Nucleus accumbens (tissue), 56 donors: ENCODE measurements at places on chromosomes 2 and 18.

- no peak for DNase-seq
These were observed 620.7 kb upstream of the ZEB2 start for GRCh38 chr2:145140658-145141057.

- DNase-seq = no peak
These were observed 138.9 kb upstream of the NRP2 start for GRCh38 chr2:205543262-205543843.

DNA sequence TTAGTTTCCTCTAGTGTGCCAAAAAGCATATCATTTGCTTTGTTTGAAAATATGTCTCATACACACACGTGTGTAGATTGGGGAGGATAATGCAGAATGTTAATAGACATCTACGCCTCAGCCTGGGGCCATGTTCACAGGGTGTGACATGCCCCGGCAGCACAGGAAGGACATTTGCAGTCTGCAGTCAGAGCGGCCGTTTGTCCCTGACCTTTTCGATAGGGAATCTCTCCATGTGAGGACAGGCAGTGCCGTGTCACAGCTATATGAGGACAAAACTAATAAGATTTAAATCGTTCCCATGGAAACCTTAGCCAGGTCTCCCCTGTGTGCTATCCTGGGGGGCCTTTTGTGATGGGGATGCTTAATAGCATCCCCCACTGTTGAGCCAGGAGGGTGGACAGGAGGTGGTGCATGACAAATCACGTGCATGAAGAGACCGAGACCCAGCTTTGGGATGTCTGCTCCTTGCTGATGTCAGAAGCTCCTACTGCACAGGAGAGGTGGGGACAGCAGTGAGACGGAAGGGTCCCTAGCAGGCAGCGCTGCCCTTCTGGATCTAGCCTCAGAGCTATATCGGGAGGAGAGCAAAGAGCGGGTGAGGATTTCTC, 100.6 kb downstream of the RNF144A start:
- DNase-seq = no peak

- no peak for DNase-seq
These were observed 2.2 kb downstream of the TPO start for GRCh38 chr2:1415501-1415900.

GRCh38 chr2:98308532-98308931, 37.7 kb upstream of the CNGA3 start:
- DNase-seq = no peak

- DNase-seq = no peak
These were observed 3.7 kb upstream of the MEIS1 start for GRCh38 chr2:66431274-66431642.

DNA sequence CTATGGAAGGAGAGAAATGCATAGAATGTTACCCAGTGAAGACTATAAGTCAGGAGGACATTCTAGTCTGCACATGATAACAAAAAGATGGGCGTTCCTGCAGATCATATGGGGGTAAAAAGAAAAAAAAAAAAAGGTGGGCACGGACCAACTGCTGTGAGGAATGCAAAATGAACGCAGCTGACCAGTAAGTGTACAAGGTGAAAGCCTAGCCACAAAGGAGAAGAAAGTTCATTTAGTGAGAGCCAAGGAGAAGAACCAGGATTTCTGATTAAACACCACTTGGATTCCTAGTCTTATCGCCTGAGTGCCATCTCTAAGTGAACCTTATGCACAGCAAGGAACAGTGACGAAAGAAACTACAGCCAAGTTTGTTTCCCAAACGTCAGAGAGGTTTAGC, 26.5 kb downstream of the RBMS1 start:
- DNase-seq = no peak

GRCh38 chr2:10930721-10931516, 19.2 kb downstream of the KCNF1 start:
- no peak for DNase-seq

DNA sequence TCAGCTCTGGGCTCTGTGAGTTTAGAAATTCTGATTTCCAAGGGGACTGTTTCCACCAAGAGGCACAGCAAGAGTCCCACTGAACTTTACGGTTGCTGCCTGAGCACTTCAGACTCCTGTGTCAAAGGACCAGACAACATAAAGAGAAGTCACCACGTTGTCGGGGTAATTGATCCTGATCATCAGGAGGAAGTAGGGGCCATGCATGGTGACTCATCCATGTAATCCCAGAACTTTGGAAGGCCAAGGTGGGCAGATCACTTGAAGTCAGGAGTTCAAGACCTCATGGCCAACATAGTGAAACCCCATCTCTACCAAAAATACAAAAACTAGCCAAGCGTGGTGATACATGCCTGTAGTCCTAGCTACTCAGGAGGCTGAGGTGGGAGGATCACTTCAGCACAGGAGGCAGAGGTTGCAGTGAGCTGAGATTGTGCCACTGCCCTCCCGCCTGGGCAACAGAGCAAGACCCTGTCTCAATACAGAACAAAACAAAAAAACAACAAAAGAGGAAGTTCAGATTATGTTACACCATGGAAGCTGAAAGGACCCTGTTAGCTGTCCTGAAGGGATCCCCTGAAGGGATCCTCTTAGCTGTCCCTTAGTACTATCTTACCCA, 9.4 kb upstream of the ASXL2 start:
- no peak for DNase-seq
